ENCODE measurements at places on chromosomes 6 and 20.

GRCh38 chr6:151263035-151263434 is 23.3 kb downstream of the AKAP12 start:
- DNase-seq = no peak

DNA sequence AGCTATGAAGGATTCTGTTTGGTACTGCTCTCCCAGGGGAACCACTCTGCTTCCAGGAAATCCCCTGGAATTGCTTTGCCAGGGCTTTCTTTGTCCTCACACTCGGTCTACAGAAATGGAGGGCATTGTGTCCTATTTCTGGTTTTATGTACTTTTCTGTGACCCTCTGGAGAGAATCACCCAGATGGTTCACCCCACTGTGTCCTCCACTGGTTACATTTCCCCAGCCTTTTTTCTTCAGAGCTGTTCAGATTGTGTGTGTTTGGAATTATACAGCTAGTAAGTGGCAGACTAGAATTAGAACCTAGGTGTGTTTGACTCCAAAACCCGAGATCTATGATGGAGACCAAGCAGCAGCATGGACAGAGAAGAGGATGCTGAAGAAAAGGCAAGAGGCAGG is 80.8 kb downstream of the CD164 start:
- DNase-seq = no peak

DNA sequence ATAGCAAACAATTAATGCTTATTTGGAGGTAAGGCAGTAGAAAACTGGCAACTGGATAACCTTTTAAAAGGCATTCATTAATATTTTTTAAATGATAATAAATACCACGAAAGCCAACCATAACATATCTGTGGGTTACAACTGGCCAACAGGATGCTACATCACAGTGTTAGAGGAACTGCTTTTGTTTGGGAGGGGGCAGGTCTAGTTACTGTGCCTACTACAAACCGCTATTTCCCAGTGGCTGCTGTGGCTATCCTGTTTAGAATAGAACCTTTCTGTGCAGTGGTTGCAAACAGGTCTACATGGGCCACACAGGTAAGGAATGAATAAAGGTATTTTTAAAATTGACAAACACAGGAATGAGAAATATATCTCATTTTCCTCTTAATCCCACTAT is 976 bp downstream of the PIGT start:
- DNase-seq = no peak

- no peak for DNase-seq
Observed at GRCh38 chr20:6704132-6704861, 63.2 kb upstream of the BMP2 start.

GRCh38 chr20:37503256-37503927 is 17.7 kb upstream of the NNAT start:
- DNase-seq = no peak

DNA sequence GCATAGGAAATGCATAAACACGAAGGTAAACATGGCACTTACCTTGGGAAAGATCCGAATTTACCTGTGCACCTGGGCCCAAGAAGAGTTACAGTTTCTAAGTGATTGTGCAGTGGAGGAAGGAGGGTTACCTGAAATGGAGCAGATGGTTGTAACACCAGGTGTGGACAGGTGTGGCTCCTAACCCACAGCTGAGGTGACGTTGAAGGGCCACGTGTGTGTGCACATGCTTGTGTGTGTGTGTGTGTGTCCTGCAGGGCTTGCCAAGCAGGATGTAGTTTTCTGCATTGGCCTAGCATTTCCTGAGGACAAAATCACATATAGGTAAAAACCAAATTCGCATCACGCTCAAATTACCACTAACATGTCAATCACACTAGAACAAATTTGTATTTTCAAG is 240.8 kb downstream of the ANKRD60 start:
- no peak for DNase-seq

- peak; percentile 3 for DNase-seq
Observed at GRCh38 chr20:42494290-42494689, 695.4 kb downstream of the PTPRT start.

DNA sequence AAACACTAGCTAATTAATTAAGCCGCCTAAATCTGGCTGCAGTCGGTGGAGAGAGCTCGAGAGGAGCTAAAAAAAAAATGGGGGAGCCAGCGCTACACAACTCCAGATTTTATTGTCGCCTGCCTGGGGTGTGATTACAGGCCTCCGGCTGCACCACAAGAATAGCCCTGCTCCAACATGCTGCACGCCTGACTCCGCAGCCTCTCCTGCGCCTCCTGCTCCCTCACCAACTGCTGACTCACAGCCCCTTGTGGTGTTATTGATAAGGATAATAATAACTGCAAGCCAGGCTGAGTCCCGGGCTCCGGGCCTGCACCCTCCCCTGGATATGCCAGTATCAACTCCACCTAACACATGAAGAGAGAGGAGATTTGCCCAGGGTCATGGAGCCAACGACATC is 16.8 kb downstream of the SIRPA start:
- no peak for DNase-seq

DNA sequence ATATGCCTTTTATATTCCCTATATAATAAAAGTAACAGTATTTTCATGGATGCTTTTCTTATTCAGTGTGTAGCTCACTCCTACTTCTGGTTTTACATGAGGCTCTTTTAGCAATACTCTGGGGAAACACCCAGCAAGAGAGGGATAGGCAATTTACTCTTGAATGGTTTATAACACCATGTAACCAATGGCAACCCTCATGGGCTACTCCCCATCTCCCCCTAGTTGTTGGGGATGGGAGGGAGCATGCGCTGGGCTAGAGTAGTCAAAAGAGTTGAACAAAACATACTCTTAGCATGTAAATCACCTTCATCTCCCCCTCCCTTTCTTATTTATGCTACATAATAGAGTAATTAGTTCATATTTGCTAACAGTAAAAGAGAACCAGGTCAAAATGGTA is 140.1 kb upstream of the LRFN2 start:
- no peak for DNase-seq

DNA sequence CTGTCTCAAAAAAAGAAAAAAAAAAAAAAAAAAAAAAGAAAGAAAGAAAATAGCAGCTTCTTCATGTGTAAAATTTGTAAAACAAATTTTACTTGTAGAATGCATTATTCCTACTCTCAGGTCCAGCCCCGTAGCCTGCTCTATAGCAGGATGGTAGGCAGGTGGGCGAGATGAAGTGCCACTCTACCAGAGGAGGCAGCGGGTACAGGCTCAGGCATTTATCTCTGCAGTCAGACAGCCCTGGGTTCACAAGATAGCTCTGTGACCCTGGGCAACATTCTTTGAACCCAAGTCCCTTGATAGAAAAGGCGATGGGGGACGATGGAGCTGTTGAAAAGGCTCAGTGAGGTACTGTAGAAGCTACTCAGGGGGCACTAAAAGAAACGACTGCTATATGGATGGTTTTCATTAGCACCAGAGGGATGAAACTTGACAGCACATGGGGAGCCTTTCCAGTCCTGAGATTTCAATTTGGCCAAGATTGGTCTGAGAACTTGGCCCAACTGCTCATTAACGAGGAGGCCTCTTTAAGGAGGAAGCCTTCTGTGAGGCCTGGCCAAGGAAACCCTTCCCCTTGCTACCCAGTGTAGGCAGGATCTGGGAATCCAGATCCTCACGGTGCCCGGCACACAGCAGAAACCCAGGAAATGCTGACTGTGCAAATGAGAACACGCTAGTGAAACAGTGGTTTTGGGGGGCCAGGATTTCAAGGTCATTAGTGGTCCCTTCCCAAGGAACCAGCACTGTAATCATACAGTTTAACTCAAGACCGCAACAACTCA is 63.1 kb downstream of the MYH7B start:
- no peak for DNase-seq

- no peak for DNase-seq
Observed at GRCh38 chr6:38159596-38159995, 340.1 kb downstream of the ZFAND3 start.

DNA sequence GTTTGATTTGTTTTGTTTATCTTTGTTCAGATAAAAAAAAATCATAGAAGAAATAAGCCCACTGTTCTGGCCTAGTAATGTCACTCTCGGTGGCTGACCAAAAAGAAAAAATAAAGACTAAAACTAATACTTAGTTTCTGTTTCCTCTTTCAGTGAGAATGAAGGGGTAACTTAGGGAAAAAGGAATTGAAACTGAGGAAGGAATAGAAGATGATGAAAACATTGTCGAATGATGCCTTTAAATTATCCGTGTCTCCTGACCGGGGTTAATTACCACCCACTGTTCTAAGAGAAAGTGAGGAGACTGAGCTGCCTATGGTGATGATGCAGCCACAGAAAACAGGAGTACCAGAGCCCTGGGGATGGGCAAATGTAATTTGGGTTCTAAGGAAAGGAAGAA is 73.1 kb downstream of the PTCHD4 start:
- DNase-seq = no peak

DNA sequence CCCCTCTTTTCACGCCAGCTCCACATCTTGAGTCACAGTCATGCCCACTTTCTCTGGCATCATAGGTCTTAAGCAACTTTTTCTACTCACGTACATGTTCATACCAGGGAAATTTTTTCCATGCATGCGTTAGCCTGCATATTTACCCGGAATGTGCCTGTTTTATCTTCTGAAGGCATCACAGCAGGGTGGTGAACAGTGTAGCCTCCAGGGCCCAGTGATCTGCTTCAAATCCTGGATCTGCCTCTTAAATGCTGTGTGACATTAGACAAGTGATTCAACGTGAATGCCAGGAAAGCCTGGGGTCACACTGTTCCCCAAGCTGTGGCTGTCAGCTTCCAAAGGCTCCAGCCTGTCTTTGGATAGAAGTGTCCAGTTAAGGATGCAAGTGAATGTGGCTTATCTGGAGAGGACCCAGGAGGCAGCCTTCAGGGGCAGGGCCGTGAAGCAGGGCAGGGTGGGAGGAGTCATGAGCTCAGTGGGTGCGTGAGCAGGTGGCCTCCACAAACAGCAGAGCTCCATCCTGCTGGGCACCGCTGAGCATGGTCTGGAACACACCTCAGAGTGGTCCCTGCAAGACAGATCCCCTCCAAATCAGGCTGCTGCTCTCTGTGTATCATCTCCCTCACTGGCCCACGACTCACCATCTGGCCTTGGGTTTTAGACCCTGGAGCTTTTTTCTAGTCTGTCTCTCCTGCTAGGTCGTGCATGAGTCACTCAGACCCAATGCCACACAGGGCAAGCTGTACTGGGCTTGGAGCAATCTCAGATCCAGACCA is 30.4 kb upstream of the CD93 start:
- DNase-seq = no peak

DNA sequence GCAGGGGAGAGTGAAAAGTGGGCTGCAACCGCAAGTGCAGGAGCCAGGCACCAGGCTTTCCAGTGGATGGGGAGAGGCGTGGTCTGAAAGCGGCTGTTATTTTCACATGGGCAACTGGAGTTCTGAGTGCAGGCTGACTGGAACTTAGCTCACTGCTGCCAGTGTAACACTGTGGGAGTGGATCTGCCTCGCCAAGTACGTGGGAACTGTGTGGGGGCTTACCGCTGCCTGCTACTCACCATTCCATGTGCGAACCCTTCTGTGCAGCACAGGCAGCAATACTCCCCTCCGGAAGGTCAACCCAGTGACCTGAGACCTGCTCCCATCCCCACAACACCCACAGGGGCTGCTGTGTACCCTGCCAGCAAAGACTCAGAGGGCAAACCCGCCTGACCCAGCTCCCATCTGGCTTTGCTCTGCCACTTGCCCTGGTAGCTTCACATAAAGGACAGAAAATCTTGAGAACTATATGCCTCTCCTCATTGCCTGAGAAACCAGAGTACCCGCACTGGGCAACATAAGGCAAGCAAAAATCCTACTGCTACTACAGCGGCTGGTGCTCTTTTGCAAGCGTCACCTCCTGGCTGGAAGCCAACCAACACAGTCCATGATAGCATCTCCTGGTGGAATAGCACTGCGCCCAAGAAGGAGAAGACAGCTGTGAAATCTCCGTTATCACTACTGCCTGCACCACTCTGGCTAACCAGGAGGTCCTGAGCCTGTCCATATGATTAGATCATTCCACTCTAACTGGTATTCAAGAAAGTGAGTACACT is 54.4 kb upstream of the SIRPG start:
- DNase-seq = no peak

DNA sequence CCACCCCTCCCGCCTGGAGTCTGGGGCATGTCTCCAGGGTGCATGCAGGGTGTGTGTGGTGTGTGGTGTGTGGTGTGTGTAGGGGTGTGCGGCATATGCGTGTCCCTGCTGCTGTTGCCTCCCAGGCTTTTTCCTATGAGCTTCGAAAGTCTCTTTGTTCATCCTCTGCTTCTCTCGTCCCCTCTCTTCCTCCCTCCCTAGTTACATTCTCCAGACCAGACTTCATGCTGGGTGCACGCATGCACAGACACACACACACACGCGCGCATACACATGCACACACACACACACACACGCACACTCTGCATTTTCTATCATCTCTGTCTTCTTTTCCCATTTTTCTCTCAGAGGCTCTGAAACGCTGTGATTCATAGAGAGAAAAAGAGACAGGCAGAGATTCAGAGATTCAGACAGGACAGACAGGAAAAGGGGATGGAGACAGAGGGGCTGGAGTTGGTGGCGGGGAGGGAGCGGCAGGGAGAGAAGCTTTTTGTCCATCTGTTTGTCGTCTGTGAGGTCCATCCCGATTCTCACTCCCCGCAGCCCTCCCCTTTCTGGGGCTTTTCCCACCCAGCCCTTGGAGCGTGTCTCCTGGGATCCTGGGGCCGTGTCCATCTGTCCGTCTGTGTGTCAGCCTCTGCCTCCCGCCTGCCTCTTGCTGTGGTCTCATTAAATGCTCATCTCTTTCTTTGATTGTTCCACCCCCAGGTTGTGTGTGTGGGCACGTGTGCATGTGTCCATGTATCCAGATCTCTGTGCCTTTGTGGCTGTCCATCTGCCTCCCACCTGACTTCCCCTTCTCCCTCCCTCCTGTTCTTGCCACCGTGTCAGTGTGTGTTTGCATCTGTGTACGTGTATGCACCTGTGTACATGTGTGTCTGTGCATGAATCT is 62.6 kb downstream of the SRC start:
- DNase-seq = no peak

- no peak for DNase-seq
Observed at GRCh38 chr6:159105716-159106115, 60.9 kb upstream of the TAGAP start.

- DNase-seq = peak; percentile 49
Observed at GRCh38 chr20:60224914-60225313, 266.7 kb downstream of the CDH26 start.

DNA sequence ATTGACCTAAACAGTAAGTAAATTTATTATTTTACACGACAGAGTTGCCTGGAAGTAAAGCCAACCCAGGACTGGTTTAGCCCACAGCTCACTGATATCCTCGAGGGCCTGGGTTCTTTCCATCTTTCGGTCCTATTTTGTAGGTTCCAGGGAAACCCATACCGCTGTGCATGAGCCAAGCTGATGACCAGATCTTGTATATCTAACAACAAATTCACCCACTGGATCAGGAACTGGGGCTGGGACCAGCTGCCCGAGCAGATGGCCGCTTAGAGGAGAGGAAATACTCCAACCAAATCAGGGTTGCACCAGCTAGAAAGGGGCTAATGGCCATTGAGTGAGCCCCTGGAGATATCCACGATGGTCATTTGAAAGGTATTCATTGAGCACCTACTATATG is 139.2 kb downstream of the BACH2 start:
- DNase-seq = no peak

Data from RKO (cell line).